ENCODE measurements at places on chromosomes 4 and X.

DNA sequence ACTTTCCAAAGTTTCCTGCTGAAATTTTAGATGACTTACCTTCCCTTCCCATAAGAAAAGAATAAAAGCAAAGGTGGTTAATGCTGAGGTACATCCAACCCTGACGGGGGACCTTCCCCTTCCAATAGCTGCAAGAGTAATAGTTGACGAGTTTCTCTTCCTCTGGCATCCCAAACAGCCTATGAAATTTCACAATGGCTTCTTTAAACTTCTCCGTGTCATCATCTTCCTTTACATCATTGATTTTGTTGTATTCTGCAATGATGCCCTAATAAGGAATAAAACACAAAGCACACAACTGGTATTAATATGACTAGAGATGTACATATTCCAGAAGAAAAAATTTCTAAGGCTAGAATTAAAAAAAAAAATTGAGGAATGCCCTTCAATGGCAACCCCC, 76.6 kb downstream of the TBC1D9 start:
- H3K27me3 ChIP-seq: no peaks in the 10 kb centered on the region
- no peaks in the 10 kb centered on the region for H3K36me3 ChIP-seq
- DNase-seq: no peak
- H3K4me1 ChIP-seq: no peaks in the 10 kb centered on the region

GRCh38 chr4:5511791-5512190, 196.6 kb downstream of the EVC2 start:
- no peak overlapping the region for H3K27ac ChIP-seq
- H3K4me1 ChIP-seq: no peaks in the 10 kb centered on the region
- H3K36me3 ChIP-seq: no peaks in the 10 kb centered on the region
- no peaks in the 10 kb centered on the region for H3K27me3 ChIP-seq
- H3K4me3 ChIP-seq: no peak overlapping the region

- no peak overlapping the region for H3K27ac ChIP-seq
- no peaks in the 10 kb centered on the region for H3K27me3 ChIP-seq
- DNase-seq: no peak
- H3K4me1 ChIP-seq: no peaks in the 10 kb centered on the region
- H3K4me3 ChIP-seq: no peak overlapping the region
- no peaks in the 10 kb centered on the region for H3K36me3 ChIP-seq
Observed at GRCh38 chr4:78863991-78864390, 75.2 kb downstream of the PAQR3 start.

GRCh38 chr4:156556336-156556735, 415.3 kb downstream of the PDGFC start:
- H3K27me3 ChIP-seq: no peaks in the 10 kb centered on the region
- DNase-seq: no peak
- H3K36me3 ChIP-seq: no peaks in the 10 kb centered on the region

DNA sequence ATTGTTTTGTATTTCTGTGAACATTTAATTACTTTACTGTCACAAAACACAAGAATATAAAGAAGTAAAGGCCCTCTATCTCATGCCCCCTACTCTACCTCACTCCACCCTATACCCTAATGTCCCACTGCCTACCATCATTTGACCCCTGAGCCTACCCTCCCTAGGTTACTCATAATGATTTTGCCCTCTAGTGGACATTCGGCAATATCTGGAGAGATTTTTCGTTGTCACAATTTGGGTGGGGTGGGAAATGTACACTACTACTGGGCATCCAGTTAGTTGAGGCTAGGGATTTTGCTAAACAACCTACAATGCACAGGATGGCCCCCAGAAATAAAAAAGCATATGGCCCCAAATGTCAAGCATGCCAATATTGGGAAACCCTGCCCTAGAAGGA, 10.2 kb downstream of the TEX13A start:
- H3K27ac ChIP-seq: no peak overlapping the region
- H3K4me1 ChIP-seq: no peaks in the 10 kb centered on the region
- H3K27me3 ChIP-seq: no peaks in the 10 kb centered on the region
- DNase-seq: no peak

DNA sequence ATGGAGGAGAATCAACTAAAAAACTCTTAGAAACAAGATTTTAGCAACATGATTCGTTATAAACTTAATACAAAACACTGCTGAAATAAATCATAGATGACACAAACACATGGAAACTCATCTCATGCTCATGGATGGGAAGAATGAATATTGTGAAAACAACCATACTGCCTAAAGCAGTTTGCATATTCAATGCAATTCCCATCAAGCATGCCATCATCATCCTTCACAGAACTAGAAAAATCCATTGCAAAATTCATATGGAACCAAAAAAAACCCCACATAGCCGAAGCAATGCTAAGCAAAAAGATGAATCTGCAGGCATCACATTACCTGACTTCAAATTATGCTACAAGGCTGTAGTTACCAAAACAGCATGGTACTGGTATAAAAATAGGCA, 1015.8 kb upstream of the GRIA3 start:
- H3K4me3 ChIP-seq: no peak overlapping the region
- no peaks in the 10 kb centered on the region for H3K4me1 ChIP-seq

DNA sequence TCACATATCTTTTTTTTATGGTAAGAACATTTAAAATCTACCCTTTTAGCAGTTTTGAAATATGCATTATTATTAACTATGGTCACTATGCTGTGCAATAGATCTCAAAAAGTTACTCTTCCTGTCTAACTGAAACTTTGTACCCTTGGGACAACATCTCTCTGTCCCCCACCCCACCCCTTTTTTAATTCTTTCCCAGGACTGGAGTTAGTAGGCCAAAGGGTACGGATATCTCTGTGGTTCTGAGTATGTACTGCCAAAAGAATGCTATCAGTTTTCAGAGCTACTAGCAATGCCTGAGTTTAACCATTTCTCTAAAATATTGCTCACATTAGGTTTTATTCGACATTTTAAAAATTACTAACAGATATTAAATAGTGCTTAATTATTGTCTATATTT, 4.7 kb upstream of the FAM241A start:
- H3K4me3 ChIP-seq: no peak overlapping the region
- DNase-seq: no peak
- no peaks in the 10 kb centered on the region for H3K4me1 ChIP-seq

DNA sequence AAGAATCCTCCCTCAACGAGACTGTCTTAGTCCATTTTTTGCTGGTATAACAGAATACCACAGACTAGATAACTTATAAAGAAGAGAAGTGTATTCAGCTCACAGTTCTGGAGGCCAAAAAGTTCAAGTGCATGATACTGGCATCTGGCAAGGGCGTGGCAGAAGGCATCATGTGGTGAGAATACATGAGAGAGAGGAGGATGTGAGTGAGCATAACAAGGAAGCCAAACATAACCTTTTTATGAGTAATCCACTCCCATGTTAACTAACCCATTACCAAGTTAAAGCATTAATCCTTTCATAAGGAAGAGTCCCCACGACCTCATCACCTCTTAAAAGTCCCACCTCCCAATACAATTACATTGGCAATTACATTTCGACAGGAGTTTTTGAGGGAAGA, 504.6 kb downstream of the IQCM start:
- no peaks in the 10 kb centered on the region for H3K36me3 ChIP-seq
- H3K4me3 ChIP-seq: no peak overlapping the region
- H3K27ac ChIP-seq: no peak overlapping the region
- DNase-seq: no peak
- H3K4me1 ChIP-seq: no peaks in the 10 kb centered on the region

DNA sequence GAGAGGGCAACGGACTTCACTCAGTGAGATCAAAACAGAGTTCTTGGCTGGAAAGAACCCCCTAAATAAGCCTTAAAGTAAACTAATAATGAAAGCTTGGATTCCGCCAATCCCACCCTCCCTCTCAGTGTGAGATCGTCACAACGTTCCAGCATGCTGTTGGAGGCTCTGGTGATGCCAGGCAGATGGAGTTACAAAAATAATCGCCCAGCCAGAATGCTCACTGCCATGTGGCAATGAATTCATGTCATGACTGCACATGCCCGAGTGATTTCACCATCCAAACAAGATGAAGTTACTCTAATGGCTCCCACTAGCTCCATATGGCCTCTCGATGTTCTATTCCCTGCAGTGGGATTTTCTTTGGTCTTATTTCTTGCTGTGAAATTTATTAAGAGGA, 248.0 kb downstream of the SPATA18 start:
- no peaks in the 10 kb centered on the region for H3K4me1 ChIP-seq
- no peaks in the 10 kb centered on the region for H3K36me3 ChIP-seq
- H3K4me3 ChIP-seq: no peak overlapping the region
- H3K27ac ChIP-seq: no peak overlapping the region

DNA sequence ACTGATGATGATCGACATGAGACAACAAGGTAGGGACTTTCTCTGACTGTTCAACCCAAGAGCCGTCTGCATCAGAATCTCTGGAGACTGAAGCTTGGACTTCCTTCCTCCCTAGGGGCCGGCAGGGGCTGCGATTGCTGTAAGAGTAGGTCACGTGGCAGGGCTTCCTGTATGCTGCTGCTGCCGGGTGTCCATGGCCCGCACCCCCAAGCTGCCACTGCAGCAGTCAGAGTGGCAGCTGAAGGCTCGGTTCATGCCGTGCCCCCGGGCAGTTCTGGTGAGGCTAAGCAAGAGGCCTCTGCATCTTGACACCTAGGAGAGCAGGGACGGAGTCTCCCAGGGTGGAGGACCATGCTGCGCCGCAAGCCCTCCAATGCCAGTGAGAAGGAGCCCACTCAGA, at the start of gene SASH3:
SASH3 (plus strand) TSS at position 203 of the 400 bp plus-strand sequence; CDS start at position 352, 149 bp downstream.
- H3K4me3 ChIP-seq: no peak within 1 kb of the TSS
- no peak for DNase-seq
- H3K27ac ChIP-seq: no peak within 1 kb of the TSS
- H3K36me3 ChIP-seq: no peaks in the 10 kb centered on the region
- H3K4me1 ChIP-seq: no peaks in the 10 kb centered on the region

DNA sequence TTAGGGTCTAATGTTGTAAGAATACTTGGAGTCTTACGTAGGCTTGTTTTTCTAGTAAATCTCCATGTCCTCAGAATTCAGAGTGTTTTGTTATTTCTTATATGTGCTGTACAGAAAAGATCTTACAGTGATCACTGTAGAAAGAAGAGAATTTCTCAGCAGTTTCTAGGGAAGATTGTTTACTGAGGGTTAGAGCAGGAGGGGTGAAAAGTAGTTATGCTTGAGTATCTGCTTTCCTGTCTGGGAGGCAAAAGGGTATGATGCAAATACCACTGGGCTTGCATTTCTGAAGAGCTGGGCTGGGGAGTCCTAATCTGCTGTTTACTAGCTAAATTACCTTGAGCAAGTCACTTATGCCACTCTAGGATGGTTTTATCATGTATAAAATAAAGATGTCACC, 78.2 kb downstream of the BEND4 start:
- H3K36me3 ChIP-seq: no peaks in the 10 kb centered on the region
- H3K27me3 ChIP-seq: no peaks in the 10 kb centered on the region
- H3K4me1 ChIP-seq: no peaks in the 10 kb centered on the region
- no peak overlapping the region for H3K4me3 ChIP-seq
- DNase-seq: no peak
- no peak overlapping the region for H3K27ac ChIP-seq

- H3K4me3 ChIP-seq: no peak overlapping the region
- no peak overlapping the region for H3K27ac ChIP-seq
- H3K4me1 ChIP-seq: peaks cover 3% of the 10 kb centered on the region
- no peaks in the 10 kb centered on the region for H3K36me3 ChIP-seq
Observed at GRCh38 chr4:126957987-126958386, 674.8 kb upstream of the INTU start.

DNA sequence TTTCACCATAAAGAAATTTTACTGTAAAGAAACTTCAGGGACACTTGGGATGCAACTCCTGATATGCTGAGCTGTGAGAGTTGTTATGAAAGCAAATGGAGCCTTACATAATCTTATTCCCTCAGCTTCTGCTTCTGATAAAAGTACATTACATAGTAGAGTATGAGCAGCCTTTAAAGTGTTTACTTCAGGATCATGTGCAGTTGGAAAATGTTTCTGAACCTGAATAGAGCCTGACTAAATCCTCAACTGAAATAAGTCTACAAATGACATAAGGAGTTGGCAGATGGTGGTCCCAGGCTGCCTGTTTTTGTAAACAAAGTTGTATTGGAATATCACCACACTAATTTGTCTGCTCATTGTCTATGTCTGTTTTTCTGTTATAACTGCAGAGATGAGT, 19.3 kb downstream of the RASSF6 start:
- no peaks in the 10 kb centered on the region for H3K27me3 ChIP-seq
- no peak overlapping the region for H3K4me3 ChIP-seq
- H3K36me3 ChIP-seq: no peaks in the 10 kb centered on the region
- 0 out of 2 replicates have a peak, but pooled peaks cover 1% of the 10 kb centered on the region for H3K4me1 ChIP-seq

DNA sequence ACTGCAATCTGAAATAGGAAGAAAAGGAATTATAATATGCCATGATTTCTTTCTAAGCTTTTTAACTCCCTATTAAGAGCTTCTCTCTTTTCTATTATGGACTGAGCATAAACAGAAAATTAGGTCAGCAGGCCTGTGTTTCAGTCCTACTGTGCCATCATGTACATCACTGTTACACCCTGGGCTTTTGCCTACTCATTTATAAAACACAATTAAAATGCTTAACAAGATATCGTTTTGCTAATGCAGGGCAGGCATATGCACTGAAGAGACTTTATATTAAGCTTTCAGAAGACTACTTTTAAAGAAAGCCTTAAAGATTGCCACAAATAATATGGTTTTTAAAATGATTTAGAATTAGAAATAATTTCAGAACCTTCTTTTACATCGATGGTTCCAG, 828 bp upstream of the BBS12 start:
- H3K27me3 ChIP-seq: no peaks in the 10 kb centered on the region
- H3K36me3 ChIP-seq: no peaks in the 10 kb centered on the region
- no peak for DNase-seq
- no peak overlapping the region for H3K27ac ChIP-seq

DNA sequence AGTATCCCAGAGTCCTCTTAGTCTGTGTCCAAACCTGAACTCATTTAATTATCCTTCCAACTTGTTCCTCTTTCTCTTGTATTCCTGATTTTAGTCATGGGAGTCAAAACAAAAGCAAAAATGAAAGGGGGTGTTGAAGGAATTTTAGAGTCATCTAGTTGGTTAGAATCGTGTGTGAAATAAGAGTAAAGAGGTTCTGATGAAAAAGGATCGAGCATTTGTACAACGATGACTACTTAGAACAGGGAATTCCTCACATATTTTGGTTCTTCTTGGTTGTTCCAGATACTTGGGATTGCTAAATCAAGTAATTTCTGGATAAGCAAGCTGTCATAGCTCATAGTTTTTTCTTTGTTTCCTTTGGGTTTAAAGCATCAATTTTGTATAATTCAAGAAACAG, 194.4 kb downstream of the BCOR start:
- no peak overlapping the region for H3K27ac ChIP-seq
- H3K4me3 ChIP-seq: no peak overlapping the region
- no peaks in the 10 kb centered on the region for H3K4me1 ChIP-seq
- no peak for DNase-seq
- H3K27me3 ChIP-seq: no peaks in the 10 kb centered on the region

All from iPS DF 6.9 (cell line).